ENCODE measurements at places on chromosomes 6 and 20. TPM values are rescaled to one million over a fixed set of nuclear protein-coding genes. Genes with fewer than 3 reads are reported as not detected.

The OPRM1 gene
- total RNA-seq, result 0.57 TPM

The ZSCAN23 gene
- total RNA-seq, result 3.0 TPM

- no peak for DNase-seq
These were observed 102.2 kb downstream of the DCDC2 start for GRCh38 chr6:24255676-24256075.

DNA sequence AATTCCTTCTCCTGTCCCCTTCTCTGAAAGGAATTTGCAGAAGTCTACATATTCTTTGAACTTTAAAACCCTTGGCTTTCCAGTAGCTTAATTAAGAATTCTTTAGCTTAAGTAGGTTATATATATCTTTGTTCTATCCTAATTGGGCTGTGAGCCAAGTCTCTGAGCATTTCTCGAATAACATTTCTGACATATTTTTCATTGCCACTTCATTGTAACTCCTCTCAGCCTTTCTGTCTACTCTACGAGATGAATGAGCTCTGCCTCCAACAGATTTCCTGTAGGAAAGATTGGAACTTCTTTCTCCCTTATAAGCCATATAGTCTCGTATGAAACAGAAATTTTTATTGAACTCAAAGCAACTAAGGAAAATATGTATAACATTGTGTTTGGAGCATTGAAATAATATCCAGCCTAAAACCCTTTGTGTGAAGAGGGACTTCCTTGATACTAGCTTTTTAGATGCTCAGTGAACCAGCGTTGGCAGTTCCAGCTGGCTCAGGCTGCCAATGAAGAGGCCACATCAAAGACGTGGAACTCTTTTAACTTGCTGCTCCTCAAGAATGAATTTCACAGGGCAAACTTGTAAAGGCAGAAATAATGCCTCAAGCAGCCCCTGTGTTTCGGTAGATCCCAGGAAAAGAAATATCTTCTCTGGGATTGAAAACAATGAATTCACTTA lies 87.7 kb upstream of the NOX3 start:
- no peak for DNase-seq

GRCh38 chr6:28505733-28506132 lies 9.9 kb downstream of the GPX6 start:
- no peak for DNase-seq

DNA sequence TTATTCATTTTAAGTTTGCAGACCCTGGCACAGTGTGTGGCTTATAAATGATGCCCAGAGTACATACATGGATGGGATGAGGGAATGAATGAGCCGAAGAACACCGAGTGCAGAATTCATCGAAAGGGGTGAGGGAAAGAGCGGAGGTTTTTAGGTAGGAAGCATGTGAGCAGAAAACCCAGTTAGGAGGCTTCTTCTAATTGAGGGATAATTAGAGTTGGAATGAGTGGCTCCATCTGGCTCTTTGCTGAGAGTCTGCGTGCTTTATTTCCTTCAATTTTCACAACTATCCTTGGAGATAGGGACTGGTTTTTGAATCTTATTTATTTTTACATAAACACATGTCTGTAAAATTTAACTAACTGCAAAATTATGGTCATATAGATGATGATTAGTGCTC lies 150.7 kb downstream of the DOK5 start:
- DNase-seq, result no peak

GRCh38 chr6:140766999-140767398 lies 1365.7 kb upstream of the GJE1 start:
- DNase-seq, result no peak

The TOX2 gene
- total RNA-seq, result 5.5 TPM

The KCNK16 gene
- total RNA-seq, result not detected

GRCh38 chr20:57595041-57596030 lies 24.9 kb downstream of the ZBP1 start:
- peak; percentile 42 for DNase-seq

The C6orf15 gene
- total RNA-seq, result not detected

The SSTR4 gene
- total RNA-seq, result not detected

The C20orf141 gene
- not detected for total RNA-seq

GRCh38 chr6:14055541-14055940 lies 62.0 kb upstream of the CD83 start:
- no peak for DNase-seq

- no peak for DNase-seq
These were observed 85.5 kb downstream of the SLC22A23 start for GRCh38 chr6:3371222-3371949.

GRCh38 chr6:122404444-122404843 lies 5.0 kb downstream of the HSF2 start:
- DNase-seq, result no peak

The MLN gene
- total RNA-seq, result not detected

The CEBPB gene
- total RNA-seq, result 86.7 TPM
